ENCODE measurements at places on chromosomes 2 and 18.

DNA sequence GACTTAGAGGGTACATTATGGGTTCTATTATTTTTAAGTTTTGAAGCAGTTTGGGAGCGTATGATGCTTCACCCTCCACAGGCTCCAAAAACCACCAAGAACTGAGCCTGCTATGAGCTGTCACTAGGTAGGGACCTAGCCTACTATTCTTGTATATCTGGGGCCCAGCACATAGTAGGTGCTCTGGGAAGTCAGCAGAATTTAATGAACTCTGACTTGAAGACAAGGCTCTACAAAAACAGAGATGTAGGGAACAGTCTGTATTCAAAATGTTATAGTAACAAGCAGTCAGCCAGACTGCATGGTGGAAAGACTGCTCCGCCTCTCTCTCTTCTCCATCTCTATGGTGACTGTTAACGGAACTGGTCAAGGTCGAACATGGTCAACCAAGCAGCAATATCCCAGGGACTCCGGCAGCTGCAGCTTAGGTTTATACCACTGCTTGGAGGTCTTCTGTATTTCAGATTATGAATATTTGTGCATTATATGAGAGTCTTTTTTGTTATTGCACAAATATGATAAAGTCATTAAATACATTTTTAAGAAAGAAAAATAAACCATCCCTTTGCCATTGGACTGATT, 22.2 kb upstream of the YWHAQ start:
- DNase-seq, result no peak

GRCh38 chr2:169637620-169638019, 53.5 kb downstream of the PPIG start:
- DNase-seq, result no peak

DNA sequence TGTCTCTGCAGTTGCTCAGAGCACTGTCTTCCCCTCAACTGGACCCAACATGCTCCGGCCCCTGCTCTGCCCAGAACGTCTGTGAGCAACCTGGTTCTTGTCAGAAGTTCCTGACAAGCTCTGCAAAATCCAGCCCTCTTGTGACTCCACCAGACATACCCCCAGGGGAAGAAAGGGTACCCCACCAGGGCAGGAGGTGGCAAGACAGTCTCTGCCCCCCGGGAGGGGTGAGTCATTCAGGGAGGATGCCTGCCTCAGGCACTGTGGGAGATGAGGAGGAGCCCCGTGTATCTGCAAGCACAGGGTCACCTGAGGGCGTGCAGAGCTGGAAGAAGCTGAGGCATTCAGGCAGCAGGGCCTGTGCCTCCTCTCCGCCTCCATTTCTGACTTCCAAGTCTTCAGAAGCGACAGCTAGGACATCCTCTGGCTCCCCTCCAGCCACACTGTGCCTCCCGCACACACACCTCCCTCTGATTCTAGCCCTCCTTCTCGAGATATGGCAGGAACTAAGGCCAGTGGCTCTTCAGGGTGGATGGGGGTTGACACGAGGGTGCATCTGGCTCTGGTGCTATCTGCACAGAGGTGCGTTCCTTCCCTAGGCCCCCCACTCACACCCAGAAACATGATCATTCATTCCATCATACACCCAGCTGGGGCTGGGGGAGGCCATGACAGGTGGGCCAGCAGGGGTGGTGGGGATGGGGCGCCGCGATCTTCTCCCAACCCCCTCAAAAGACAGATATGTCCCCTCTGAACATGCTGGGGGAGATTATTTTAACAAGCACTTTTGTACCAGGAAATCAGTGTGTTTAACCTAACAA, 222.2 kb downstream of the CYP26B1 start:
- peak; percentile 62 for DNase-seq

- DNase-seq, result no peak
Measured at GRCh38 chr2:174789001-174789400, 24.7 kb upstream of the CHRNA1 start.

DNA sequence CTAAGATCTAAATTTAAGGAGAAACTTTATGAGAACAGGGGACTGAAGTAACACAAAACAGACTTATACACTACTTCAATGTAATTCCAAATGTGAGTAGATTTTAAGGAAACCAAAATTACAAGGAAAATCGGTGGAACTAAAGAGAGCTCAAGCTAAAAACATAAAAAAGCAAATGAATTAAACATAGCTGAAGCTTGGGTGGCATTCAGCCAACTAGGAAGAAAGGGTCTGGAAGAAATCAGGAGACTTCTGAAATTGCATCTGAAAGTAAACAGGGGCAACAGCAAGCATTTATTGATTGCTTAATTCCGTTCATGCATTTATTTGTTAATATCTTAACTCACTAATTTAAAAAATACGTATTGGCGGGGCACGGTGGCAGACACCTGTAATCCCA, 727.3 kb upstream of the PKDCC start:
- no peak for DNase-seq

- peak; percentile 68 for DNase-seq
Measured at GRCh38 chr18:12934454-12935071, 13.2 kb upstream of the SEH1L start.

- no peak for DNase-seq
Measured at GRCh38 chr18:9851511-9851910, 34.3 kb upstream of the TXNDC2 start.

DNA sequence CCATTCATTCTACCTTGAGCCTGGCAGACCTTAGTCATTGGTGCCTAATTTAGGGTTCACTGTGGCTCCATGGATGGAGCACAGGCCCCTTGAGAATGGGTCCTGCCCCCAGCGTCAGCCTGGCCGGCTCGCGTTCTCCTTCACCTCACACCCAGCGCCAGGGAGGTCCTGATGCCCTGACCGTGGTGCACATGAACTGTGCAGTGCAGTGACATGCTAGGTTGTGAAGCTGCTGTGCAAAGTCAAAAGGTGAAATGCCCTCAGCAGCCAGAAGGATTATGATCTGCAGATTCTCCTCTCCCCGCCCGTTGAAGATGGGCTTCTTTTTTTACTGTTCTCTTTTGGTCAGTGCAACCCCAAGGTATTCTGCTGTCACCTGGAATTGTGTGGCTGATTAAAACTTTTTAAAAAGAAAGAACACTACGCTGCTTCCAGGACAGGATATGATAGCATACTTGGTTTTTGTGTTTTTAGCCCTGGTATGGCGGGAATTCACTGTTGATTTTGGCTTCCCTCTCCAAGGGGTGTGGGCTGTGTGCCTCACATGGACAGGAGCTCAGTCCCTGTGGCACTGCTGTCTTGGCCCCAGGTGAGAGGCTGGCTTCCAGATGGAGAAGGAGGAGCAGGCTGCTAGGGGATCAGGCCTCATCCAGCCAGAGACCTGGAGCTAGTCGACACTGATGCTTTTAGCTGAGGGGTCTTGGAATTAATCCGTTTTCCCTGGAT, 49.4 kb upstream of the MCFD2 start:
- peak; percentile 47 for DNase-seq

- DNase-seq, result no peak
Measured at GRCh38 chr2:110832740-110833139, 100.4 kb downstream of the ACOXL start.

DNA sequence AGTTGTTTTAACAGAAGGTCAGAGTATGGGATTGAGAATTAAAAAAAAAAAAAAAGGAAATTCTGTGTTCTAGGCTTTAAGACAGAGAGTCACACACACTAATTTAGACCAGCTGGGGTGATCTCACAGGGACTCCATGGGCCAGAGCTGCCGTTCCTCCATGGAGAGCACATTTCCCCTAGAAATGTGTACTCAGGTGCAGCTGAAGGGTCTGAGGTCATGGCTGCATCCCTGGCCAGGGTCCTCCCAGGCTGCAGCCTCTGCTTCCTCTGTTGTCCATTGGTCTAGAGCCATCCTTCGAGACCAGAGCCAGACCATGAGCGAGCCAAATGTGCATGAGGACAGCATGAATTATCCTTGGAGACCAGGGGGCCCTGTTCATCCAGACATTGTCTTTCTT, 190.1 kb upstream of the TNP1 start:
- DNase-seq, result no peak
